ENCODE measurements at places on chromosomes 5 and 9.

DNA sequence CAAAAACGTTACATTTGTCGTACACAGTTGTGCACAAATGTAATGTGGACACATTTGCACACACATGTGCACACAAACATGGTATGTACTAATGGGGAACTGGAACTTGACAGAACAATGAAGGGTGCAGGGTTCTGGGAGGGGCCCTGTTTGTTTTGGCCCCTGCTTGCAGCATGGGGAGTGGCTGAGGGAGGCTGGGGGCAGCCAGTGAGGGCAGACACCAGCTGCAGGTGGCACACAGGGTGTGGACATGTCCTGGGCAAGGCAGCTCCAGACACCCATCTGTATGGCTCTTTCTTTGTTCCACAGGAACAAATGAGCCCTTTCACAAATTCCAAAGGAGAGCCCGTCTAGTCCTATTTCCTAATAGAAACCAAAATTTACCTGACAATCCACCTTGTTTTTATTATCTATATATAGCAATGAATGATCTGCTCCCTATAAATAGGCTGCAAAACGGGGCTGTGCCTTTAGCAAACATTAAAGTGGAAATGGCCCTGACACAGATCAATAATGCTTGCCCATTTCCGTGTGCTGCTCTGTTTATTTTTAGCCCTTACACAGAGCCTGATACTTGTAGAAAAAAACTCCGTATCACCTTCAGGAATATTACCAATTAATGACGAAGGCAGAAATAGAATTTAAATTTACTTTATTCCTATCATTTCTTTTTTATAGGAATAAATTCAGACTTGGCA, 26.4 kb downstream of the MARCHF3 start:
- no peak for DNase-seq

GRCh38 chr9:34896112-34896511, 62.0 kb upstream of the PHF24 start:
- DNase-seq: no peak

DNA sequence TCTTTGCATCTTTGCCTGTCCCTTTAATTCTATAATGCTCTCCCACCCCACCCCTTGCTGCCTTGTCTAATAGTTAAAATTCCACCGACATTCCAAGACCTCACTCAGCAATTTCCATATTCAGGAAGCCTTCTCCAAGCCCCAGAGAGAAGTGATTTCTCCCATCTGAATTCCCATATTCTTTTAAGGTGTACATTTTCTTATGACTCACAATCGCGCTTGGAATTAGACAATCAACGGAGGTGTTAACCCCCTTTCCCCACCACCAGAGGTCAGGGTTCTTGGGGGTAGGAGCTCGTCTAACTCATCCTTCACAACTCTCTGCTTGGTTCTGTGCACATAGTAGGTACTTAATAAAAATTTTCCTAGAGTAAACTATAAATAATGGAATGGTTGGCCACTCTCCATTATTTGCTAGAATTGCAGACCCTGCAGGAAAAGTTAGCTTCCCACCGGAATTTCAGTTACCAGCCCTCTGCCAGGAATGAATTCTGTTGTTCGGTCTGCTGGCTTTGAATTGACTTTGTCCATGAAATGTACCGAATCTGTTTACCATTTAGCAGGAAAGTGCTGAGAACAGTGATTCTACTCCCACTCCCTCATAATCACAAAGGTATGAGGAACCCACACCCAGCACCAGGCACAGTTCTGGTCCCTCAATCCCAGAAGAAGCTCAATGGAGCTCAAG, 5.0 kb downstream of the KCNIP1 start:
- DNase-seq: no peak

DNA sequence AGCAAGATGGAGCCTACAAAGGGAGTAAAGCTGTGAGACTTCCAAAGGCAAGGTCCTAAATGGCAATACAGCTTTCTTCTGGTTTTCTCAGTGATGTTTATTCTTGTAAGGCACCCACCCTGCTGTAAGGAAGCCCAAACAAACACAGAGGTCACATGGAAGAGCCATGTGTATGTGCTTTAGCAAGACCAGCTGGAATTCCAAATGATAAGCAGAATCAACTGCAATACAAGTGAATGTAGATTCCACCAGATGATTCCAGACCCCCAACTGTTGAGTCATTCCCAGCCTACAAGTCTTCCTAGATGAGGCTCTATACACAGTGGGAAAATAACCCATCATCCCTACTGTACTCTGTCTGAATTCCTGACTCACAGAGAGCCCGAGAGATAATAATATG, 122.8 kb downstream of the DEPDC1B start:
- DNase-seq: no peak

DNA sequence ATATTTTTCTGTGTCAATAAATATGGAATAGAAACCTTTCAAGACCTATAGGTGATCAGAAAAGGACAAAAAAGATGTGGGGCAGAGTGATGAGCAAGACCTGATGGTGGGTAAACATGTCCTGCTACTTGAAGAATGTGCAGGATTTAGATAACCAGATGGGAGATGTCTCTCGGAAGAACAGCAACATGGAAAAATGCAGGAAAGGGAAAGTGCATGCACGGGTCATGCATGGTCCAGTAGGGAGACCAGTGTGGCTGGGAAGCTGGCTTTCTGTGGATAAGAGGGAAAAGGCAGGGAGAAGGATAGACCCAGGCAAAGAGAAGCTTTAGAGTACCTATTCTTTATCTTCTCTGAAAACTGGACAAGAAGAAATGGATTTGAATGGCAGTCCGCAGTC, 7.1 kb upstream of the CAST start:
- DNase-seq: no peak

All from Jurkat, Clone E6-1 (cell line).